ENCODE measurements at places on chromosomes 6 and 20. TPM values are rescaled to one million over a fixed set of nuclear protein-coding genes. Genes with fewer than 3 reads are reported as not detected.

The ADGRF5 gene
- 0.23 TPM for total RNA-seq

The ID4 gene
- total RNA-seq, result 43.5 TPM

The FKBP1C gene
- 0.23 TPM for total RNA-seq

The SCUBE3 gene
- 1.4 TPM for total RNA-seq

The COL9A1 gene
- not detected for total RNA-seq

The CRIP3 gene
- total RNA-seq, result not detected

The LHFPL5 gene
- total RNA-seq, result not detected

The SH3BGRL2 gene
- total RNA-seq, result 1.3 TPM
